Stimulated activated effector memory CD8-positive, alpha-beta T cell treated with anti-CD3 and anti-CD28 coated beads, Interleukin-12 subunit alpha, Interleukin-12 subunit beta, amount 100 ng/mL, for 72 hours (primary cell): ENCODE measurements at places on chromosomes 12 and 14.

- DNase-seq: no peak
These were observed 8.2 kb upstream of the SMUG1 start for GRCh38 chr12:54197010-54197409.

DNA sequence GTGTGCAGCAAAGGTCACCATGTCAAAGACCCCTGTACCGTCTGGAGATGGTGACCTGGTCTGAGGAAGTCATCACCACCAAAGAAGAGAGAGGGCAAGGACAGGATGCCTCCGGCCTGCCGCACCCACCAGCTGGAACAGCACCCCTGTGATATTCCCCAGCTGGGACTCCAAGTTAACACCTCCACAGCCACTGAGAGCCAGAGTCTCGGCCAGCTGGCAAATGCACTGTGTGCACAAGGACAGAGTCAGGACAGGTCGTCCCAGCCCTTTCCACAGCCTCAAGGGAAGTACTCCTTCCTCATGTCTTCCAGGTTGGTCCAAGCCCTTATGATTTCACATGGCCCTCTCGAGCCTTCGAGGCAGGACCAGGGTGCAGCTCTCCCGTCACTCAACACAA is 19.3 kb upstream of the FKBP4 start:
- no peak for DNase-seq

GRCh38 chr14:74934041-74934440 is 11.0 kb upstream of the RPS6KL1 start:
- DNase-seq: no peak

- DNase-seq: no peak
These were observed 5.5 kb upstream of the DHRS2 start for GRCh38 chr14:23630687-23631086.
